Mononuclear cell (primary cell): ENCODE measurements at places on chromosomes 6 and 20. TPM values are rescaled to one million over a fixed set of nuclear protein-coding genes. Genes with fewer than 3 reads are reported as not detected.

MEP1A gene
- total RNA-seq: not detected

VSTM2L gene
- total RNA-seq: not detected

RNASET2 gene
- total RNA-seq: 178 TPM

NOX3 gene
- total RNA-seq: not detected

EYS gene
- total RNA-seq: under 0.01 TPM

DLK2 gene
- 0.31 TPM for total RNA-seq
